ENCODE measurements at places on chromosomes 3 and 15. TPM values are rescaled to one million over a fixed set of nuclear protein-coding genes. Genes with fewer than 3 reads are reported as not detected.

Gene BRPF1
- total RNA-seq, result 18.3 TPM

DNA sequence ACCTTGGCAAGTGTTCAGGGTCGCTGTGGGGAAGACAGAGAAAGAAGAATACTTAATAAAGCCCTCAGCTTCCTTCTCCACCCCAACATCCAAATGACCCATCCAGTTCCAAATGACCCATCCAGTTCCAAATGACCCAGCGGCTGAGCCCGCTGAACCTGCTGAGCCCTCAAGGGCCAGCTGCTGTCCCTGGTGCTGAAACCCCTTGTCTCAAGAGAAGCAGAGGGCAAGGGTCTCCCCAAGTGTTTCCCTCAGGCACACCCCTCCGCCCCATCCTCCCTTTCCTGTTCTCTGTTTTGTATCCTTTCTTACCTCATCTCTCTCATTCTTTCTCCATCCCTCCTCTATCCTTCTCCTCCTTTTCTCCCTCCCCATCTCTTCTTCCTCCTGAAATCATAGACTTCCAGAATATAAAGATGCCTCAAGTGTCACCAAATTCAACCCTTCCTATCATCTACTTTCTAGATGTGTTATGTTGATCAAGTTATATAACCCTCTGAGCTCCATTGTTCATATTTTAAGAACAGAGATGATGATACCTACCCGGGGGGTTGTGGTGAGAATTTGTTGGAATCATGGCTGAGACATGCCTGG lies 29.0 kb downstream of the CCDC33 start:
- peak; percentile 51 for DNase-seq

- DNase-seq, result no peak
Measured at GRCh38 chr3:197024881-197025735, 4.5 kb downstream of the MELTF start.

Gene THAP10
- total RNA-seq, result 2.0 TPM

GRCh38 chr3:150623945-150624344 lies 20.8 kb downstream of the SELENOT start:
- no peak for DNase-seq

Gene SLC9C1
- not detected for total RNA-seq

DNA sequence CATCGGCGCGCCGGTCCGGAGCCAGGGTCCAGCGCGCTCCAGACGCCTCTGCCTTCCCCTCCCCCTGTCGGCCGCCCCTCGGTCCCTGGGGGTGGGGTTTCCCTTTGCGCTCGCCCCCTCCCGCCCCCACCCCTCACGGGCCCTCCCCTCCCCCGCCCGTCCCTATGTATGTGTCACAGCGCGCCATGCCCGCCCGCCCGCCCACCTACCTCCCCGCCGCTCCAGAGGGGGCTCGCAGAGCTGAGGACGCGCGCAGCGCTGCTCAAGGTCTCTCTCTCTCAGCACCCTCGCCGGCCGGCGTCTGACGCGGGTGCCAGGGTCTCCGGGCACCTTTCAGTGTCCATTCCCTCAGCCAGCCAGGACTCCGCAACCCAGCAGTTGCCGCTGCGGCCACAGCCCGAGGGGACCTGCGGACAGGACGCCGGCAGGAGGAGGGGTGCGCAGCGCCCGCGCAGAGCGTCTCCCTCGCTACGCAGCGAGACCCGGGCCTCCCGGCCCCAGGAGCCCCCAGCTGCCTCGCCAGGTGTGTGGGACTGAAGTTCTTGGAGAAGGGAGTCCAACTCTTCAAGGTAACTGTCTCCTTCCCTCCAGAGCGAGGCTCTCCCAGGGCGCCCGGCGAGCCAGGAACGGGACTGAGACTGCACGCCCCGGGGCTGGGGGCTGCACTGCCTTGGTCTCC lies at the start of gene ACAN:
TSS of gene ACAN (plus strand) at position 196 of the 679 bp plus-strand sequence. CDS start 32,771 bp downstream, outside the sequence.
- DNase-seq, result no peak

- DNase-seq, result peak; percentile 30
Measured at GRCh38 chr15:99749386-99749785, 16.1 kb upstream of the LYSMD4 start.

DNA sequence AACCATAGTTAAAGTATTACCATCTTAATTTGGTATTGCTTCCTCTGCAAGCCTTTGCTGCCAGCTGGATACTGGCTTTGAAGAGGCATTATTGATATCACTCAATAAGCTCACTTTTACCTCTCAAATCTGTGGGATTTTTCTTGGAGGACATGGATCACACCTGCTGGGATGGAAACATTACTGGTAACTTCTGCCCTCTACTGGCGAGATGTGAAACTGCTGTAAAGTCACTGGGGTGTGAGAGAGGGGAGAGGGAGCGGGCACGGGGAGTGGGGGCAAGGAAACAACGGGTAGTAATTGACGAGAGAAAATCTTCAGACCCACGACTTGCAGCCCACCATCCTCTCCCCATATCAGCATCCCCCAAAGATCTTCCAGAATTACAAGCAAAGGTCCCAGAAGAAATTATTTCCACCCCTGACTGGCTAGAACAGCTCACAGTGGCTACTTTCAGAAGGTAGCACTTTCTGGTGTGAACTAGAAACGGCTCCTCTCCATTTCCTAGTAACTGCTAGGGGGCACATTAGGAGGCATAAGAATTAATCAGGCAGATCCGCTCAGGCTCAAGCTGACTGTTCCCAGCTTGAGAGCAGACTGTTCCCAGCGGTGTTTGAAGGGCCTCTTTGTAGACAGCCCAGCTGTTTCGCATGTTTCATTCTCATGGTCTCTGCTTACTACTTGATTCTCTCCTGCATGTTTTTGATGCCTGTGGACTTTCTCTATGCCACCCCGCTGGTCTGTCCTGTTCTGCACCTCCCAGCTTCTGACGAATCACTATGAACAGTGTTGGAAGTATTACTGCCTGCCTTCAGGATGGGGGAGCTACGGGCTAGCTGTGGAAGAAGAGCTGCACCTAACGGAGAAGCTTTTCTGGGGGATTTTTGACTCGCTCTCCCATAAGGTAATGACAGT lies 230.4 kb upstream of the CHRM5 start:
- DNase-seq, result peak; percentile 49

- no peak for DNase-seq
Measured at GRCh38 chr3:140386357-140387100, 291.3 kb upstream of the TRIM42 start.

Gene VGLL3
- 213 TPM for total RNA-seq

Data from GM23248 (cell line).